Vagina (tissue), 2 donors: ENCODE measurements at places on chromosomes 1 and 21.

DNA sequence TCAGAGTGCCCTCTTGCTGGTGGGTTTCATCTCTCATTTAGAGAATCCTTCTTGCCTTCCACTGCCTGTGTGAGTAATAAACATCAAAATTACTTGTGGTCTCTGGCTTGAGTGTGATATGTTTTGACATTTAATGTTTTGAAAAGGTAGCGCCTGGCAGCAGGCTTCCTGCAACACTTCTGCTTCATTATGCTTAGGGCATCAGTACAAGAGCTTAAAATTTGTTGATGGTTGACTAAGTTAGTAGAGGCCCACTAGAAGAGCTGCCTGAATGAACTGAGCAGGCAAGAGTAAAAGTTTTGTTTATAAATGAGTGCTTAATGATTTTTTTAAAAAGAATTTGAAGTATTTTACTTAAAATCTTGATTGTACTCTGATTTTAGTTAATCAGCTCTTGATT, 6.4 kb upstream of the RPE65 start:
- DNase-seq, result no peak

- DNase-seq, result no peak
Observed at GRCh38 chr1:2969845-2970291, 51.4 kb upstream of the ACTRT2 start.

- DNase-seq, result no peak
Observed at GRCh38 chr1:78060857-78061563, 15.2 kb downstream of the GIPC2 start.

DNA sequence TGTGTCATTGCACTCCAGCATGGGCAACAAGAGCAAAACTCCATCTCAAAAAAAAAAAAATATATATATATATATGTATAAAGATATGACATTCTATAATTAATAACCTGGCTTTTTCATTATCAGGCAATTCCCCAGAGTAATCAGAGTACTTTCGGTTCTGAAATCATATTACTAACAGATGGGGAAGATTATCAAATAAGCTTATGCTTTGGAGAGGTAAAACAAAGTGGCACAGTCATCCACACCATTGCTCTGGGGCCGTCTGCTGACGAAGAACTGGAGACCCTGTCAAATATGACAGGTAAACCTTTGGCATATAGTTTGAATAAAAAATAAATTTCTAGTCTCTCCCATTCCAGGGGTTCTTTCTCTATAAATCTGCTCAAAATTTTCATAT, 58.5 kb upstream of the SH3GLB1 start:
- DNase-seq, result no peak
